ENCODE measurements at places on chromosomes 6 and 20.

DNA sequence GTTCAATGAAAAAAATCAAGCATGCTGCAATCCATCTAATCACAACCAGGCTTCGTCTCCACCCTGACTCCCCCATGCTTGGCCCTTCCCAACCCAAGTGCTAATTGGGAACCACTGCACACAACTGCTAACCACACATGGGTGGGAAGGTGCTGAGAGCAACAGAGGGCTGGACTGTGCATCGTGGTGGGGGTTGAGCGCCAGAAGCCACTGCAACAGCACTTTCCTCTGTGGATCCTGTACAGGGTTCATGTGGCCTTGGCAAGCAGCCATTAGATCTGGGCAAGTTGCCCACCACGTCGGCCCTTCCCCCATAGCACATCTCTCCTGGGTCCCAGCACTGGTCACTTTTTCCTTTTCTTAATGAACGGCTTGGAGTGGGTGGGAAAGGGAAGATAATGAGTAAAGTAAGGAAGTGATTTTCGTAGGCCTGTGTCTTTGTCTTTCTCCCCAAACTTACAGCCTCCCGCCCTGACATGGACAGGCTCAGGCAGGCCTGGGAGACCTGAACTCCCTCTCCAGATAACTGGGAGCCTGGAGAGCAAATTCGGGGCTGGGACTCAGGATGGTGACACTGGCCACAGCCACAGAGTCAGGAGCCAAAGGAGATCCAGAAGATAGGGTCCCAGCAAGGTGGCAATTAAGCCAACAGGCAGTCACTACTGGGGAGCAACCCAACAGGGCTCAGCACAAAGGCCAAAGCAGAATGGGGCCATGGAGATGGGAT, 34.4 kb upstream of the MRPS10 start:
- DNase-seq: no peak

DNA sequence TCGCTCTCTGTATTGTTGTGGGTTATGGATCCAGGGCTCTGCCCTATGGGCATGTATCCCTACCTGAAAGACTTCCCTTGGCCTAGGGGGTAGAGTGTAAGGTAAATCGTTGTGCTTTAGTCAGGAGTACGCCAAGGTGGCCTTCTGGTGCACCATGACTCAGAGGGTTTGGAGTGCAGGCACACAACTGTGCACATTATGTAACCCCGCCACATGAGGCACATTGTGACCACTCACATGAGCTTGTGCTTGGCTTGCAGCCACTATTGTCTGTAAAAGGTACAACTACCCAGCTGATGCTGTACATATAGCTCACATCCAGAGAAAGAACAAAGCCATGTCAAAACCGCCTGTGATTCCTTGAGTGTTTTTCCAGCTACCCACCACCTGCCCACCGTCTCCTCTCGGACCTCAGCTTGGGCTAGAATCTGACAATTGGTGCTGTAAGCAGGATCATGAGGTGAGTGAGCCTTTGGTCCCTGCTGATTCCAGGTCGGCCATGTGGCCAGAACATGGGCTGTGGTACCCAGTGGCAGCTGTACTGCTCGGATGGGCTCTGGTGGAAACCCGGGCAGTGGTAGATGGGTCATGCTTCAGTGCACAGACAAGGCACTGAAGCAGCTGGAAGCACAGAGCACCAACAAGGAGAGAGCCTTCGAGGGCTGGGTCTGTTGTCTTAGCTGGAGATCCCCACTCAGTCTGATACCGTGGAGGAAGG, 33.8 kb downstream of the HDDC2 start:
- no peak for DNase-seq

DNA sequence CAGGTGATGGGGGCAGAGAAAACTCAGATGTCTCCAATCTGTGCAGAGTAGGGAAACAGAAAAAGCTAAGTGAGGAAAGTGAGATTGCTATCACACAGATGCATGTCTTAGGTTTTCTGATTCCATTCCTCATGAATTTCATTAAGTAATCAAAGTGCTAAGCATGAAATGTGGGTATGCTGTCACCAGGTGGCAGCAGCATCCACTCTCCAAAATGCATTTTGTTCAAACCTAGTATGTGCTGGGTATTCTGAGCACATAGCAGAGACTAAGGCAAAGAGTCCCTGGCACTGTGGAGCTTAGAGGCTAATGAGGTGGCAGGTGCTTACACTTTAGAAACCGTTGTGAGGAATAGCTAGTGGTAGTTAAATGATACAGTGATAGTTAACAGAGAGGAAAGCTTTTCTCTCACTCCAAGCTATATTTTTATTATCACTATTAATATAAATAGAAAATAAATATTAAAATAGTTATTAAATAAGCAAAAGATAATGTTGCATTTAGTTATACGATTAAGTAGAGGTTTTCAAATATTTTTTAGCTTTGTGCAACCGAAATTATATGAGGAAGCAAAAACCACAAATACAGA, 179.5 kb downstream of the CDH26 start:
- no peak for DNase-seq

DNA sequence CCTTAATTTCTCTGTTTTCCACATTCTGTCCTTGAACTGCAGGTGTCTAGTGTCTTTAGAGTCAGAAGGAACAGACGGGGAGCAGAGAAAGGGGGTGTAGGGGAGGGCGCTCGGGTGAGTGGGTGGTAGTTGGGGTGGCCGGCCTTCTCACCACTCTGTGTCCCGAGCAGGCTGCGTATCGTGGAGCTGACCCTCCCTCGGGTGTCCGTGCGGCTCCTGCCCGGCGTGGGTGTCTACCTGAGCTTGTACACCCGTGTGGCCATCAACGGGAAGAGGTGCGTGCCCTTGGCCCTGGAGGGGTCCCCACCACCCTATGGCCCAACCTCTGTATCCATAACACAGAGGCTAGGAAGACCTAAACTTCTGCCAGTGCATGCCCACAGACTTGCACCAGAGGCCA, 5.3 kb downstream of the BPIFB4 start:
- DNase-seq: no peak

DNA sequence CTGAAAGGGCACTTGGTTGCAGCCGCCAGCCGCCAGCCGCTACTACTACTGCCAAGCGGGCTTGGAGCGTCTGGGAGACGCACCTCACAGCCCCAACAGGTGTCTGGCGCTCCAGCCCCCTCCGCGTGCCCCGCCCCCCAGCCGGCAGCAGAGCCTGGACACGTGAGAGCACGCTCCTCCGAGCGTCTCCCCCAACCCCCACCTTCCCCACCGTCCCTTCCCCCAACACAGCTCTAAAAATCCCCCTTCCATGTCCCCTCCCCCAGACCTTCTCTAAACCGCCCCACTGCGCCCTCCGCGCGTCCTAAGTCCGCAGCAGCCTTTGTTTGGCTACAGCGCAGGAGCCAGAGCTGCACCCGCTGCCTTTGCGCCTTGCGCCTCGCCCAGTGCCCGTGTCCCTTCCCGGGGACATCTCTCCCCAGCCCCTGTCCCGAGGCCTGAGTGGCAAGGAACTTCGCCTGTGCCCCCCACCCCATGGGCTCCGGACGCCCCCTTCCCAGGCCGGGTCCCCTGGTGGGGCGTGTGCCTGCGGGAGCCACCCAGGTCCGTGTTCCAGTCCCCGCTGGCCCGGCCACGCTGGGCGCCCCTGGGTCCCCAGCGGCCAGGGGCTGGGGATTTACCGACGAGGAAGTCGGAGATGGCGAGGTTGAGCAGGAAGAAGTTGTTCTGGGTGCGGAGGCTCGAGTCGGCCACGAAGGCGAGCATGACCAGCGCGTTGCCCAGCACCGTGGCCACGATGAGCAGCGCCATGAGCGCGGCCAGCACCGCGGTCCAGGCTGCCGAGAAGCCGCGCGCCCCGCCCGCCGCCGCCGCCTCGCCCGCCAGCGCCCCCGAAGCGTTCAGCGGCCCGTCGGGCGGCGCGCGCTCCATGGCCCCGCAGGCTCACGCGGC, 732 bp downstream of the HRH3 start:
- no peak for DNase-seq

- no peak for DNase-seq
These were observed 22.6 kb upstream of the HLA-DQB2 start for GRCh38 chr6:32785781-32786533.

- no peak for DNase-seq
These were observed 155.4 kb downstream of the NRN1 start for GRCh38 chr6:5851261-5851757.

GRCh38 chr6:127383988-127384387, 40.6 kb upstream of the ECHDC1 start:
- DNase-seq: no peak

- DNase-seq: peak; percentile 93
These were observed at the start of gene RALY for GRCh38 chr20:33993576-33994221. RALY (plus strand) TSS chr20:33993911; CDS start chr20:34072075, 78,164 bp downstream.

- DNase-seq: no peak
These were observed 422.9 kb upstream of the CHD6 start for GRCh38 chr20:42041000-42041565.

- no peak for DNase-seq
These were observed 67.2 kb downstream of the EZR start for GRCh38 chr6:158751921-158752320.

- DNase-seq: no peak
These were observed 14.5 kb downstream of the ARHGAP18 start for GRCh38 chr6:129695373-129696027.
